ENCODE measurements at places on chromosomes 12 and 14.

DNA sequence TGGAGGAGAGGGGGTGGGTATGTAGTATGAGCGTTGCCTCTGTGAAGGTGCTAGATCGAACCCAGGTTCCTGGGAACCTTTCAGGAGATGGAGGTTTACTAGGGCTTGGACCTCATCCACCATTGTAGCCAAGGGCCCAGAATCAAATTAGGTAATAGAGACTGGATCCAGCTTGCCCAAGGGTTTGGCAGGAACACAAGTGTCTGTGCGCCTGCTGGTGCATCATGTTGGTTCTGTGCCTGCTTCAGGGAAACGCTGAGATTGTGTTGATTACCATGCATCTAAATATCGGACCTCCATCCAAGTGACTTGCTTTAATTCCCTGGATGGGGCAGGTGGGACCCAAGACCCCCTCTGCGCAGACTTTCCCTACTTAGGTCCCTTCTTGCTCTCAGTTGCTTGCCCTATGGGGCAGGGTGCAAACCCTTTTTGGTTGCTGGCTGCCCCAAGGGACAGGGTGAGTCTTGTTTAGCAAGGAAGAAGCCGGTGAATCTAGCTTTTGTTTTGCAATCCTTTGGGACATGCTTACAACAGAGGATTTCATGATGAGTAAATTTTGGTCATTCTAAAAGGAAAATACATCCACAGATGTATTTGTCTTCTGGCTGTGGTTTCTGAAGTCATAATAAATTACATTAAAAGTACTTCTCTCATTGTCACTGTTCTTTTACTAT is 189.8 kb upstream of the PRICKLE1 start:
- DNase-seq: no peak

GRCh38 chr12:121033625-121034349 is 5.3 kb downstream of the OASL start:
- peak; percentile 35 for DNase-seq

- DNase-seq: no peak
Observed at GRCh38 chr12:12683136-12683697, 12.8 kb downstream of the GPR19 start.

DNA sequence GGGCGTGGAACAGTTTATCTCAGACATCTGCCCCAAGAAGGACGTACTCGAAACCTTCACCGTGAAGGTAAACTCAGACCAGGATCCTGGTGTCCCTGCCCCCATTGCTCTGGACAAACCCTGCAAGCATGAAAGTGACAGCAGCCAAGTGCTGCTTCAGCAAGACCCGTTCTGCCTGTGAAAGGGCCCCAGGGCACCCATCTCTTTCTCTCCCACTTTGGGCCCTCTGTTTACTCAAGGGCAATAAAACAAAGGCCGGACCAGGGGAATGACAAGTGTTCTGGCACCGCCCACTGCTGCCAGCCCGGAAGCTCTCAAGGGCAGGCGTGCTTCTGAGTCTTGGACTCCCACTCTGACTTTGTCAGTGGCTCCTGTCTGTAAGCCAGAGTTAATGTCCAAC is 35.3 kb downstream of the CD9 start:
- DNase-seq: no peak

DNA sequence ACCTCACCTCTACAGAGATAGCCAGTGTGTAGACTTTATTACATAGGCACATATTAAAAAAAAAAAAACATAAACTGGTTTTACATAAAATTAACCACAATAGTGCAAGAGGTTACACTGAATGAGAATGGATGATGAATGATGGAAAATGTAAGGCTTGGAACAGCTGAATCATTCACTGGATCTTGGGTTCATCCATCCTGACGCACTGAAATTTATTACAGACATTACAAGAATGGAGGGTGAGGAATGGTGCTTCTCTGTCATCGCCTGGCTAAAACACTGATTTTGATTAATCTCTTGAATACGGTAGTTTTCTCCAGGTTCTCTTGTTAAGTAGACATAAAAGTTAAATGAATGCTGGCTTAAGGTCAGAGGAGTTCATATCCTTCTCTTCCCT is 40.0 kb upstream of the GTF2A1 start:
- DNase-seq: no peak

- peak; percentile 3 for DNase-seq
Observed at GRCh38 chr14:38074754-38075153, 132.9 kb upstream of the SSTR1 start.

GRCh38 chr14:64763801-64764621 is 59.8 kb downstream of the PLEKHG3 start:
- DNase-seq: no peak

- no peak for DNase-seq
Observed at GRCh38 chr14:103207388-103208072, 84.3 kb downstream of the TNFAIP2 start.

DNA sequence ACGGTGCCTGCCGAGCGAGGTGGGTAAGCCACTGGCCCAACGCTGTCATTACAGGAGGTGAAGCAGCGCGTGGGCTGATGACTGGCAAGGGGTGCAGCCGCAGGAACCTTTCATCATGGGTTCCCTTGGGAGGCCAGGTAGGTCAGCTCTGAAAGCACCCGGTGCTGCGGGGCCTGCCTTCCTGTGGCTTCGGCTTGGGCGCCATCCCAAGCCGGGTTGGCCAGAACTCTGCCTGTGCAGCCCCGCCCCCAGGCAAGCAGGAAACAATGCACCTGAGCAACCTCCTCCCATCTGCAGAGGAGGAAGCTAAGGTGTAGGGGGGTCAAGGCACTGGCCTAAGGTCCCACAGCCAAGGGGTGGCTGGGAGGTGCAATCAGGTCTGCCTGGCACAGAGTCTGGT is 20.0 kb upstream of the HHIPL1 start:
- no peak for DNase-seq

DNA sequence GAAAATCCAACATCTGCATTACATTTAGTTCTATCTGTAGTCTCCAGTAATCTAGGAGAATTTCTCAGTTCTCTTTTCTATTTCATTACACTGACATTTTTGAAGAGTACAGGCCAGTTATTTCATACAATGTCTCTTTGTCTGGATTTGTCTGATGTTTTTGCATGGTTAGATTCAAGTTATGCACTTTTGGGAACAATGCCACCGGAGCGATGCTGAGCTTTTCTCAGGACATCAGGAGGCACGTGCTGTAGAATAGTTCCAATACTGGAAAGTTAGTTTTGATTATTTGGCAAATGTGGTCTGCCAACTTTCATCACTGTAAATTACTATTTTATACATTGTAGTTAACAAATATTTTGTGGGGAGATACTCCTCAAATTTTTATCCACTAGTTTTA is 43.1 kb downstream of the ALDH1L2 start:
- DNase-seq: no peak

DNA sequence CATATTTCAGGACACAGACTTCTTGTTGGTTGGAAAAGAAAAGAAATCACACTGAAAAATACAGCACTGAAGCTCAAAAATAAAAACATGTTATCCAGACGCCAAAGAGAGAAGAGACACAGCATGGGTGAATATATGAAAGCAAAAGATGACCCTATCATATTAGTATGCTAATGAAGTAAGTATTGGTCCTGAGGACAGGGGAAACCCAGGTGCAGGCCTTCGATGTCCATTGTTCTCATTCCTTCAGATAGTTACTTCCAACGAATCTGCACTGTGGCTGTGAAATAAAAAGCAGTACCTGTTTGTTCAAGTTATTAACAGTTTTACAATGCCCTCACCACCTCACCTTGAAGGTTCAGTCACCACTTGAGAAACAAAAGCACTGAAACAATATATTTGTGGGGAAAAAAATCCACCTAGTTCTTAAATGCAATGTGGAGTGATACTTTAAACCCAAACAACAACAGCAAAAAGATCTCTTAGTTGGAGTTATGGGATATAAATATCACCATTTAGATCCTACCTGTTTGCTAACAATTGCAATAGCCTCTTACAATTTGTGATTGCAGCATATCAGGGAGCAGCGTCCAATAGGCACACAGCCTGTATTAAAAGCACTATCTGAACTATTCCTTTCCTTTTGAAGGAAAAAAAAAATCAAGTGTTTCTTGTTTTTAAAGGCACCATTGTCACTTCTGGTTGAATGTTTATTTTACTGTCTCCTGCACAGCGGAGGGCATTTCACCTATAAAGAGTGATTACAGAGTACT is 188.1 kb downstream of the BCAT1 start:
- no peak for DNase-seq

DNA sequence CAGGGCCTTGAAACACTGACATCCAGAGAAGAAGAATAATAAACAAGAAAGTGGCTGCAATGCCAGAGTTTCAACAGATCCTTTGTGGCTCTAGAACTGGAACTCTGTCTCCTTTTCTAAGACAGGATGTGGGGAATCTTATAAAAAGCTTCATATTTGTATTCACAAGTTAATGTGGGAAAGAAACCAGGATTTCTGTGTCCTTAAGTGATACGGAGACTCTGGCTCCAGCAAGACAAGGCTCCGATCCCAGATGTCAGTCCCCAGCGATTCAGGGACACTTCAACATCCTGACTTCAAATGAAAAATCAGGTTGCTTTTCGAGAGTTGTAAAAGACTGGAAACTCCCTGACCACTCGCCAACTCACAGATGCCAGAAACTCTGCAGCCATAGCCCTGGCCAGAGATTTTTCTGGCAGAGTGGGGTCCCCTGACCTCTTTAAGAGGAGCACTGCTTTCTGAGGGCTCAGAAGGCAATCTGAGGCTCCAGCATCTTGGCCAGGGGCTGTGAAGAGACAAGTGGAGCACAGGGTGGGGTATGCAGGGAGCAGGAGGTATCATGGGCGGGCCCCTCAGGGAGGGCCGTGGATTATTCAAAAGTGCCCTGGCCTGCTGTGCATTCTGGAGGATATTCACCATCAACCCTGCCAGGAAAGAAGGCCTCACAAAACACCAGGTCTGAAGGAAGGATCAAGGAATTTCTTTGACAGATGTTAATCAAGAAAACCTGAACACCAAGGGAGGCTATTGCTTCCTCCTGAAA is 53.3 kb downstream of the TMX1 start:
- no peak for DNase-seq

GRCh38 chr12:68048648-68049297 is 59.5 kb downstream of the IFNG-AS1 start:
- DNase-seq: no peak

DNA sequence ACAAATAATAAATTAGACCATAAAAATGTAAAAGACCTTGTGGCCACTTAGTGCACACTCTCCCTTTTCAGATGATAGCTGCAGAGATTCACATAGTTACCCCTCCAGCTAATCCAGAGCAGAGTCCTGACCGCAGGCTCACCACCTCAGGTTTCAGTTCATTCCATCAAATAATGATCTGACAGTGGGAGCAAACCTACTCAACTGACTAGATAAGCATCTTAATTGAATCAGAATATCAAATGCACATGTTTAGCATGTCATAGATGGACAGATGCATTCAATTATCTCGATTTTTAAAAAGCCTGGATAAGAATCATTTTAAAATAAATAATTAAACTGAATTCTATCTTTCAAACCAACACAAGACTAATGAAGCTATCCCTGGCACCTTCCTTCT is 242.3 kb upstream of the PDZRN4 start:
- DNase-seq: no peak

- DNase-seq: no peak
Observed at GRCh38 chr12:106291342-106291741, 11.2 kb upstream of the TCP11L2 start.

GRCh38 chr12:9793779-9794395 is 33.2 kb upstream of the CD69 start:
- DNase-seq: no peak

DNA sequence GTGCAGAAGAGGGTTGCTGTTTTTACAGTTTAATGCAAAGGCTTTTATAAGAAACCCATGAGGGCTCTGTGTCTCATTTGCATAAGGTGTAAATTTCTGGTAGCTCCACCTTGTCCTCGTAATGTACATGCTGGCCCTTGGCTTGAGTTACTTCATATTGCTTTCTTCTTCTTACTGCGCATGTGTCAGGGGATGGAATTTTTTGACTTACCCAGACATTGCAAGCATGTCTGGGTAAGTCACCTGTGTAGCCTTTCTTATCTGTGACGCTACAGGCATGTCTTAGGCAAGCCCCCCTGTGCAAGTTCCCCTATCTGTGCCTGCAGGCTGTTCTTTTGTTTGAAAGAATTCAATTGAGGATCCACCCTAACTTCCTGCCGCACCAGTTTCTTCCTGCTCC is 274.2 kb downstream of the ETNK1 start:
- DNase-seq: no peak

GRCh38 chr12:28961948-28962384 is 187.1 kb upstream of the FAR2 start:
- DNase-seq: no peak

GRCh38 chr14:104864267-104865080 is 594 bp upstream of the CEP170B start:
- no peak for DNase-seq

DNA sequence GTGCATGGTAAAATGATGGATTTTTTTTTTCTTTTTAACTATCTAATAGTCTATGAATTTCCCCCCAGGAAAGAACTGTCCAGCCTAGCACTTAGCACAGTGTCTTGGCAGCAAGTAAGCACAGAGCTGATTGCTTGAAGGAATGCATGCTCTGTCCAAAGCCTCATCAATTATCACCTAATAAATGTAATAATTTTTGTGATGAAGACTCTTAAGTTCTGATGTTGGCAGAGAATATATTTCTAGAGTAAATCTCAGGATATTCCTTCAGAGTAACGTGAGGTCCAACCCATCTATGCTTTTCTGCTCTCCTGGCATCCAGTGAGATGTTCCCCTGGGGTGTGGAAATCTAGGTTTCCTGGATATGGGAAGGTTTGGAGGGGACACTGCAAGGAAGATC is 152.4 kb downstream of the TMX1 start:
- DNase-seq: no peak

- DNase-seq: no peak
Observed at GRCh38 chr12:65779946-65780345, 44.3 kb upstream of the HMGA2 start.

- no peak for DNase-seq
Observed at GRCh38 chr14:89672636-89673511, 255.8 kb upstream of the FOXN3 start.

GRCh38 chr14:95365401-95365800 is 45.7 kb upstream of the CLMN start:
- DNase-seq: no peak

DNA sequence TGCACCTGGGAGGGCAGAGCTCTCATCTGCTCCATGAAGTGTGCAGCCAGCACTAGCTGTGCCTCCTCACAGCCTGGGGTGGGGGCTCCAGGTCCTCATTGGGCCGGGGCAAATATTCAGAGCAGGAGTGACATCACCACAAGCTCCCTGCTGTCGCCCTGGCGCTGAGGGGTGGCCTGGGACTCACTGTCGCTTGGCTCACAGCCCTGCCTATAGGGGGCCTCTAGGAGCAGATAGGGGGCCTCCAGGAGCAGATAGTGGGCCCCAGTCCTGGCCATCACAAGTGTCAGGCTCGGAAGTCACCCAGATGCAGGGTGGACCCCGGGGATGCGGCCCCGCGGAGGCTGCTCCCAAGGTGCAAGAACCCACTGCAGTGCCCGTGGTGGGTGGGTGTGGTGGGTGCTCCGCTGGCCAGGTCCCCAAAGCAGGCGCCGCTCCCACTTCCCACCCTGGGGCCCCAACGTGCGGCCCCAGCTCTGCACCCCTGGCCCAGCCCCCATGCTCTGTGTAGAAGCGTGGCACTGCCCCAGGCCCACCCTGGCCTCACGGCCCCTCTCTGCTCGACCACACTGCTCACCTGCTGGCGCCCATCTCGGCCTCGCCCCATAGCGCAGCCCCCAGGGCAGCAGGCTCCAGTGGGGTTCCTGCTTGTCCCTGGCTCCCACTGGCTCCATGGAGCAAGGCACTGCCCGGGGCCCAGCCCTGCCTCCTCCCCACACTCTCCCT is 18.0 kb downstream of the SYNJ2BP start:
- no peak for DNase-seq

GRCh38 chr14:69263771-69264170 is 3.8 kb downstream of the GALNT16 start:
- no peak for DNase-seq

GRCh38 chr14:98957211-98958047 is 314.6 kb downstream of the BCL11B start:
- DNase-seq: no peak

All from CD4-positive, CD25-positive, alpha-beta regulatory T cell (primary cell).